Caco-2 (cell line): ENCODE measurements at places on chromosomes 13 and 19. TPM values are rescaled to one million over a fixed set of nuclear protein-coding genes. Genes with fewer than 3 reads are reported as not detected.

PRRG2 gene
- total RNA-seq = 7.7 and 8.4 TPM in 2 replicates

KLF12 gene
- total RNA-seq = 14.0 and 14.7 TPM in 2 replicates

ADAT3 gene
- 12.6 and 14.0 TPM in 2 replicates for total RNA-seq

LGI4 gene
- 0.37 and 0.43 TPM in 2 replicates for total RNA-seq

DNA sequence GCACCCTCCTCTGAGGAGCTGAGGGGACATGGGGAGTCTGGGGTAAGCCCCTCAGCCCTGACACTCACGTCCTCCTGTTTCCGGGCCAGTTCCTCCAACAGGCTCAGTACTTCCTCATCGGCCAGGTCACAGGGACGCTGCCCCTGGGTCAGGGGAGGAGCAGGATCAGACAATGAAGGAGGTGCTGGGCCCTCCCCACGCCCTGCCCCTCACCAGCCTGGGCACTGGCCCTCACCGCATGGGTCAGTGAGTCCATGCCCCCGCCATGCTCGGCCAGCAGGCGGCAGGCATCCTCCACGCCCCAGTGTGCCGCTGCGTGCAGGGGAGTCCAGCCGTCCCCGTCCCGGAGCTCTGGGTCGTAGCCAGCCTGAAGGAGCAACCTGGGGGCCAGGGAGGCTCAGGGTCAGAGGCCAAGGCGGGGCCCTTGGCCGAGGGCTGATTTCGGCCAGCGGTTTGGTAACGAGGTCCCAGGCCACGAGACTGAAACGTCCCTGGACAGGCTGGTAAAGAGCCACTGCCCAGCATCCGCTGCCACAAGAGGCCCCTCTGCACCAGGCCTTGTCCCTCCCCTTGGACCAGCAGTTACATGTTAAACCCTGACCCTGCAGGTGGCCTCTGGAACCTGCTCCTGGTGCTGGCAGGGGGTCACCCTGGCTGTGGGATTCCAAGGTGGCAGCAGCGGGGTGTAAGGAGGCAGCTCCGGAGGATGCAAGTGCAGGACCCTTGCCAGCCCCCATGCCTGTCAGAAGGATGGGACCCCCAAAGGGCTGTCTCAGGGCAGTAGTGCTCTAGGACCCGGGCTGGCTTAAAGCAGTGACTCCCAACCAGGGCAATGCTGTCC is 18.5 kb downstream of the PPP1R12C start:
- peaks cover 1% of the 10 kb centered on the region for H3K36me3 ChIP-seq
- no peak overlapping the region for H3K4me3 ChIP-seq
- no peak for DNase-seq
- H3K4me1 ChIP-seq = no peaks in the 10 kb centered on the region
- no peaks in the 10 kb centered on the region for H3K27me3 ChIP-seq
